Osteocyte (in vitro differentiated cells): ENCODE measurements at places on chromosomes 16 and 17.
A peak's percentile ranks its signal among the peaks of the same experiment; 100 is the strongest.

DNA sequence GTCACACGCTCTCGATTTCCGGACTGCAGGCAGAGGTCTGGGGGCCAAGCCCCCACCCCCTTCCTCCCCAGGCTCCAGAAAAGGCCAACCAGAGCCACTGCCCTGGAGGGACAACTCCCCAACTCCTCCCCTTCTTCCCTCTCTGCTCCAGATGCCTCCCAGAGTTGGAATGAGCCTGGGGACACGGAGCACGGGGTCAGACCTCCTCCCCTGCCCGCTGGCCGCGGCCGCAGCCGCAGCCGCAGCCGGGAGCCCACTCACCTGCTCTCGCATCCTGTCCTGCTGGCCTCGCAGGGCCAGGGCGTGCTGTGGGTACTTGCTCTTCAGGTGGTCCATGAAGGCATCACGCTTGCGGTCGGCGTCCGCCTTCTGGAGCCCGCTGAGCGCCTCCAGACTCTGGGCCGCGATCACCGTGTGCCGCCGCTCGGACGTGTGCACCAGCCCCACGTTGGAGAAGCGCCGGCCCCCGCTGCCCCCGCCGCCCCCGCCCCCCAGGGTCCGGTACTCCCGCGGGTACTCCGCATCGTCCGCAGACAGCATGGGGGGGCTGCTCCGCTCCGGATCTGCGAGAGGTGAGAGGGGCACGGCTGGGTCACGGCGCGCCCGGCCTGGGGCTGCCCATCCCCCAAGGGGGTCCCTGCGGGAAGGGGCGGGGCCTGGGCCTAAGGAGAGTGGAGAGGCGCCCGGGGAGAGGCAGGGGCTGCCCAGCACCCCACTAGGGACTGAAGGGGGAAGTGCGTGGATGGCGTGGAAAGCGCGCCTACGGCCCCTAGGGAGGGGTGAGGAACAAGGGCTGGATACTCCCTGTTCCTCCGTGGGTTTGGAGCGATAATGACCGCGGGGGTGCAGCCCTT lies 27.3 kb downstream of the SRCIN1 start:
- no peak for DNase-seq

- no peak for DNase-seq
Measured at GRCh38 chr16:10988164-10988803, 43.9 kb downstream of the CLEC16A start.

DNA sequence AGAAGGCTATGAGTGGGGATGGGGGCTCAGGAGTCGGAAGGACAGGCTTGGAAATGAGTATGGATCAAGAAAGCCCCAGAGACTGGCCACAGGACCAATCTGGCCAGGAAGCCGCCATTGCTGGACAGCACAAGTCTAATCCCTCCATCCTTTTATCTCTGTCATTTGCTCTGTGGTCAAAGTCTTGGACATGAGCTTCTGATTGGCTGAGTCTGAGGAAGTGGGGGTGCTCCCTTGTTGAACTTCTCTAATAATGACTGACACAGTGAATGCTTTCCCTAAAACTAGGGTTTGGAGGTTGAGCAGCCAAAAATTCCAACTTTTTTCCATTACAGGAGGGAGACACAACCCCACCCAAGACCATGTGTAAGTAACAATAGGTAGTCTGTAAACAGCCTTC lies 97.4 kb downstream of the MARF1 start:
- no peak for DNase-seq

DNA sequence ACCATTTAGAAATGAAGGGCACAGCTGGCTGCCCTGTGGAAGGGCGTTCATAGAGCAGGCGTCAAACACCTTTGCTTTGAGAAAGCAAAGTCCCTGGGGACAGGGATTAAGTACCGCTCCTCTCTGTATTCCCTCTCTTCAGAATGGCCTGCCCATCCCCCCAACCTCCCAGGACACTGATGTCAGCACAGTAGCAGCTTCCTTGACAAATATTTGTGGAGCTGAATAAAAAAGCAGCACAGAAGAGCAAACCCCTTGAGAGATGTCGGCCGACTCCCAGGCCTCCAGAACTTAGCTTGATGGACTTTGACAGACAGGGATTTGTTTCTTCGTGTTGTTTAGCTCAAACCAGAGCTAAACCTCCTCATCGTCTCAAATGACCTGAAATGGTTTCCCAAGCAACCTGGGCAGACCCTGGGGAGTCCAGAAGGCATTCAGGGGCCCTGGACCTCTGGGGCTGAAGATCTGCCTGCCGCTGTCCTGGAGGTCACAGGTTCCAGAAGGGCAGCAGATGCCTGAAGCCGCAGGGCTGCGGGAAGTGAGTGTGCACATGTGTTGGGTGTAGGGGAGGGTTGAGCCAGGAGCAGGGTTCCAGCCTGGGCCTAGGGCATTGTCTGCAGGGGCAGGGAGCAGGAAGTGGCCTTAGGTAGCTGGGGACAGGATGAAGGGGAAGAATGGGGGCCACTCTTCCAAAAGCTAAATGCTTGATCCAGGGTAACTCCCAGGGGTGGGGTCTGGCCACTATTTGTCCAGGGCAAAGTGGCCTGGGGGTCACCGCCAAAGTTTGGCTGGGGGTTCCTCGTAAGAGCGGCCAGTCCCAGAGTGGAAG lies 42.3 kb upstream of the NKD1 start:
- DNase-seq, result peak; percentile 79

DNA sequence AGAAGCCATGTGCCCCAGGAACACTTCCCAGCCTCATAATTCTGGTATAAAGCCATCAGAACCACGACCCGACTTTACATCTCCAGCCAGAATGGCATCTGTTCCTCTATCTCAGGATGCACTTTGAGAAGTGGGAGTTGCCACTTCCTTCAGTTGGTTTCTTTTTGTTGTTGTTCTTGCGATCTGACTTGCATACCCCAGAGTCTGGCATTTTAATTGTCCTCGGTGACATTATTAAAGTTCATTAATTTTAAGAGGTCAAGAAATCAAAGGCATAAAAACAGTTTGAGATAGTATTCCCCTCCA lies 13.5 kb downstream of the MARCHF10 start:
- no peak for DNase-seq

DNA sequence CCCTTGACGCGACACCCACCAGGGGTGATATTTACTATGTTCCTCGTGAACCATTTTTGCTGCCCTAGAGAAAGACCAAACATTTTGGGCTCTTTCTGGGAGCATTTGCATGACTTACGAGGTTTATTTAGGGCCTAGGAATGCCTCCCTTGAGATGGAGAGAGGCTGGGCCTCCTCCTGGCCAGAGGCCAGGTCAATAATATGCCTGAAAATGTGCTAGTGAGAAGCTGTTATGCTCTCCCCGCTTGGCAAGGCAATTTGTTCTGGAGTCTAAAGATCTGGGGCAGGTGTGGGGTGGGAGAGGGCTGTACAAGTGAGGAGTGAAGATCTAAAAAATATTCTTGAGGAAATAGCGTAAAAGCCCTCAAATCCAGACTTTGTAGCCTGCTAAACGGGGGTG lies 587.3 kb upstream of the CDH5 start:
- DNase-seq, result no peak

DNA sequence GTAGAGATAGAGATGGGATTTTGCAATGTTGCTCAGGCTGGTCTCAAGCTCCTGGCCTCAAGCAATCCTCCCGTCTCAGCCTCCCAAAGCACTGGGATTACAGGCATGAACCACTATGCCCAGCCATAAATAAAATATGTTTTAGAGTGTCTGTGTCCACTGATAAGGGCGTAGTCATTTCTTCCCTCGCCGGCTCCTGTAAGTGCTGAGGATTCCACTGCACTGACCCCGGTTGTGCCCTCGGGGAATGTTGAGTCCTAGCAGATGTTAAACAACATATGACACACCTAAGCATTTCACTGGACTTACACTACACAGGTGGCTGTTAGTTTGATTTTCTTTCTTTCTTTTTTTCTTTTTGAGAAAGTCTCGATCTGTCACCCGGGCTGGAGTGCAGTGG lies 5.6 kb upstream of the SHMT1 start:
- no peak for DNase-seq

DNA sequence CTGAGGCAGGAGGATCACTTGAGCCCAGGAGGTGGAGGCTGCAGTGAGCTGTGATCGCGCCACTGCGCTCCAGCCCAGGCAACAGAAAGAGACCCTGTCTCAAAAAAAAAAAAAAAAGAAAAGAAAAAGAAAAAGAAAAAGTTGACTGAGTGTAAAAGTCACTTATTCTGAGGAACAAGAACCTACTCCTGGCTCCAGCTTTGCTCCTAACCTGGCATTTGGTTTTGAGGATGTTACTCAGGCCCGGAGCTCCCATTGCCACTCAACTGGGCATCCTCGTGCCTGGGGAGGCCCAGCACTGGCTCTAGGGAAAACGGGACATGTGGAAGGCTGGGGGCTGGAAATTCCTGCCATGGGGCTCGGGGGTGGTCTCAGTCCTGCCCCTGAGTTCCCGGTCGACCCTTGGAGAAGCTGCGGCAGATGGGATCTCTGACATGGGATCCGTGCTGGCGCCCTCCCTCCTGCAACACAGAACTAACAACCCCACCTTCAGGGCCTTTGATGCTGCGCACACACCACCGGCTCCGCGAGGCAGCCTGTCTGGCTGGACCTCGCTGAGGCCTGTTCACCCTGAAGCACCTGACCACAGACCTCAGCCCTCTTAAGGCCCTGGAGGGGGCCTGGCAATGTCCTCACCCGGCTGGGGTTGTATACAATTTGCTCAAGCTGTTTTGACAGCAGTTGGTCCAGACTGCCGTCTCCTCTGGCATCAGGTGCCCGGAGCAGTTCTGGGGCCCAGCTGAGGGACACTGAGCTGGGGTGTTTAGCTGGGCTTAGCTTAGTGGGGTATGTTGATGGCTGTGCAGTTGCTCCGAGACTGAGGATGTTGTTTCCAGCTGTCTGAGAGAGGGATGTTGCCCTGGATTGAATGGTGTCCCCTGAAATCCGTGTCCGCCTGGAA lies 12.3 kb downstream of the CD7 start:
- DNase-seq, result no peak

- peak; percentile 93 for DNase-seq
Measured at GRCh38 chr17:40362696-40363110, 1.8 kb downstream of the GJD3 start.

- no peak for DNase-seq
Measured at GRCh38 chr16:69294051-69294450, 17.1 kb upstream of the VPS4A start.

- DNase-seq, result no peak
Measured at GRCh38 chr16:87230571-87230970, 86.6 kb downstream of the C16orf95 start.

- no peak for DNase-seq
Measured at GRCh38 chr17:1011760-1012735, 15.1 kb downstream of the TIMM22 start.

DNA sequence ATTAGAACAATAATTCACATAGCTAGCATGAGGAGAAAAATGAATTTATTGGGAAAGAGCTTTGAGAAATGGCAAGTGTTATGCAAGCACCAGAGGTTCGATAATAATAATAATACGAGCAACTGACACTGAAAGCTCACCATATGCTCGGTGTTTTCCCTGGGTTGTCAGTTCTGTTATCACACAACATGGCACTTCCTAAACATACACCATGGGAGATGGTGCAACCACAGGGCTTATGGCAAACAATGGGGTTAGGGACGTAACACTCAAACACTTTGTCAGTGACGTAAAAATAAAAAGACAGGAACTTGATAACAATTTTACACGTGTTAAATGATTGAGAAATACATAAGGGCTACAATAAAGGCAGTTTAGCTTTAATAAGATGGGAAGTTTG lies 23.7 kb downstream of the OR1D5 start:
- no peak for DNase-seq

DNA sequence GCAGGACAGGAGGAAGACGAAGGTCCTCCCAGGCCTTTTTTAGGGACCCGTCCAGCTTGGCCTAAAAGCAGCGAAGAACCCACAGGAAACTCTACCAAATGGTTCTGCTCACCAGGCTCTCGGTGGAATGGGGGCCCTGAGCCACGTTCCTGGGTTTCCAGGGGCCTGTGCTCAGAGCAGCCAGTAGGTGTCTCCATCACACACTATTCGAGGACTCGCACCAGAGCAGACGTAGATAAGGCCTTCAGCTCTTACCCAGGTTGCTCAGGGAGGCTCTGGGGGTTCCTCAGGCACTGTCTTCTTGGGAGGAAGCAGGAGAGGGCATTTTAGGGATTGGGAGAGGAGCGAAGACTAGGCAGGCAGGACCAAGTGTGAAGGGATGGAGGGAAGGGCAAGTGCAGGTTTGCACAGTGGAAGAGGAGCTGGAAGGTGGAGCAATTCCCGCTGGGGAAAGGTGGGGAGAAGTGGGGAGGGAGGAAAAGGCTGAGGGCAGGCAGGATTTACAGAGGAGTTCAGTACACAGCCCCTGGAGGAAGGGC lies 157.1 kb downstream of the RGS9 start:
- peak; percentile 87 for DNase-seq

DNA sequence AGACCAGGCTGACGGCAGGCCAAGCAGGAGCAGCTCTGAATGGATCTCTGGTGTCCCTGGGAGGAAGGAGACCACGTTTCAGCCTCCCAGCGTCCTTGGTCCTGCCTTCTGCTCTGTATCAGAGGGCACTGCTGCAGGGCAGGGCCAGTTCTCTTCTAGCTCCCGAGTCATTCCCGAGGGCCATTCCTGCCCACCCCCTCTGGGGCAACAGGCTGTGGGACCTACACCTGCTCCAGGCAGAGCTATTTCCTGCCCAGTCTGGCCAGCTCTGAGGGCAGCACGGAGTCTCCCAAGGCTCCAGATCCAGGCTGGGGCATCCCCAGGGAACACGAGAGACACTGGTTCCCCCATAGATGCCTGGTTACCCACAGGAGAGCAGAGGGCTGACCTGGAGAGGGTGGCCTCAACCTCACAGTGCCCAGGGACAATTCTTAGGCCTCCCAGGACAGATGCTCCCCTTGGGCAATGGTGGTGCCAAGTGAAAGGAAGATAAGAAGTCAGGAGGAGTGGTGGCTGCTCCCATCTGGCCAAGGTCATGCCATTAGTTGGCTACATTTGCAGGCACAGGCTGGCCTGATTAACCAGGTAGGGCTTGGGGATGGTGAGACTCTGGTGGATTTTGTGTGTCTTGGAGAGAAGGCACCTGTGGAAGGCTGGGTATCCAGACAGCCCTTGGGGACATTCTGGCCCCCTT lies 2.0 kb downstream of the WFIKKN2 start:
- no peak for DNase-seq

- no peak for DNase-seq
Measured at GRCh38 chr17:32697728-32698625, 178.9 kb downstream of the MYO1D start.

- DNase-seq, result no peak
Measured at GRCh38 chr17:63641692-63642448, 19.7 kb downstream of the MAP3K3 start.

- DNase-seq, result no peak
Measured at GRCh38 chr17:2068519-2069051, 13.7 kb downstream of the HIC1 start.
